Fibroblast of skin of abdomen (primary cell): ENCODE measurements at places on chromosomes 5 and 9.

DNA sequence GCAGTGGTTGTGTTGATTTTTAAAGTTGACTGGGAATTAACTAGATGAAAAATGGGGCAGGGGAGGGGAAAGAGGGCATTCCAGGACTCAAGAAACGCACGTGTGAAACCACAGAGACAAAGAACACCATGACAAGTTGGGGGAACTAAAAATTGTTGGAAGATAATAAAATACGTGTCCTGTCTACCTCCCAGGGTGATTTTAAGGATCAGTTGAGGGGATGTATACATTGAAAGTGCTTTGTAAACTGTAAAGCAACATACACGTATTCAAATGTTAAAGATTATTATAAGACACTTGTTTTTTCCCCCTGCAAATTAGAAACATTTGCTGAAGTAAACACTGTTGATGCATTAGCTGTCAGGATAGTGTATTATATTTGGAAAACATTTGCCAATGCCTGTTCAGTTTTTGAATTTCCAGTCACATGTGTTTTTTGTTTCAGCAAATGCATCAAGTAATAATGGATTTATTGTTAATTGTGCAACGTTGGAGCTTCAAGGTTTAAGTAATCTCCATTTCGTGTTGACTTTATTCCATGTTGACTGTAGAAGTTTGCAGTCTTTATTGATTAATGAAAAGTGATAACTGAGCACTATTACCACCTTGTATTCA, 412.7 kb downstream of the ACTL7B start:
- peak; percentile 74 for DNase-seq

- peak; percentile 77 for DNase-seq
Measured at GRCh38 chr9:34139477-34140146, 13.1 kb upstream of the DCAF12 start.

GRCh38 chr9:72807765-72808445, 144.9 kb downstream of the ALDH1A1 start:
- DNase-seq = no peak

DNA sequence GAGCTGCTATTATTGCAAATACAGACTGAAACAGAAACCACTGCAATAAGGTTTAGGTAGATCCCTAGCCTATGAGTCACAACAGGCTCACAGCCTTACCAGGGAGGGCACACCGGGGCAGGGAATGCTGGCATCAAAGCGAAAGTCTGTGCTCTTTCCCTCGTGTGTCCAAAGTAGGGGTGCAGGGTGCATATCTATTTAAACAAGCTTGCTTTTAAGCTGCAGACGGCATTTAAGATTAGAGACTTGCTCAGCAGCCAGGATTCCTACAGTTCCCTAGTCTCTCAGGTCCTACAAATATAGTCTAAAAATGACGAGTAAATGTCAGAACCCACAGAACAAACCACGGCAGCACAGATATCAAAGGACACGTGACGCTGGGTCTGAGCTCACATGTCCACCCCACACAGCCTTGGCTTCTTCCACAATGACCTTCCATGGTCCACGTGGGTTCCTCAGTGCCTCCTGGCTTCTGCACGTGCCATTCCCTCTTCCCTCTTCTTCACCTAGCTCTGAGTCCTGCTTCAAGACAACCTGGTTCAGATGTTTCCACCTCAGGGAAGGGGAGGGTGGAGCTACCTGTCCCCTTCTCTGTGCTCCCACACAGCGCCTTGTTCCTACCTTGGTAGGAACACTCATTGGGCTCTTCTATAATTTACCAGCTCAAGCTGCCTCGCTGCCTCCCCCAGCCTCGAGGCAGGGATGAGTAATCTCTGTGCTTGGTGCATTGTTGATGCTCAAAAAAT, 193.2 kb downstream of the MAPKAP1 start:
- peak; percentile 57 for DNase-seq

GRCh38 chr9:126482361-126483044, 131.2 kb upstream of the LMX1B start:
- DNase-seq = peak; percentile 65

- DNase-seq = no peak
Measured at GRCh38 chr5:136699651-136700050, 334.3 kb upstream of the TRPC7 start.

DNA sequence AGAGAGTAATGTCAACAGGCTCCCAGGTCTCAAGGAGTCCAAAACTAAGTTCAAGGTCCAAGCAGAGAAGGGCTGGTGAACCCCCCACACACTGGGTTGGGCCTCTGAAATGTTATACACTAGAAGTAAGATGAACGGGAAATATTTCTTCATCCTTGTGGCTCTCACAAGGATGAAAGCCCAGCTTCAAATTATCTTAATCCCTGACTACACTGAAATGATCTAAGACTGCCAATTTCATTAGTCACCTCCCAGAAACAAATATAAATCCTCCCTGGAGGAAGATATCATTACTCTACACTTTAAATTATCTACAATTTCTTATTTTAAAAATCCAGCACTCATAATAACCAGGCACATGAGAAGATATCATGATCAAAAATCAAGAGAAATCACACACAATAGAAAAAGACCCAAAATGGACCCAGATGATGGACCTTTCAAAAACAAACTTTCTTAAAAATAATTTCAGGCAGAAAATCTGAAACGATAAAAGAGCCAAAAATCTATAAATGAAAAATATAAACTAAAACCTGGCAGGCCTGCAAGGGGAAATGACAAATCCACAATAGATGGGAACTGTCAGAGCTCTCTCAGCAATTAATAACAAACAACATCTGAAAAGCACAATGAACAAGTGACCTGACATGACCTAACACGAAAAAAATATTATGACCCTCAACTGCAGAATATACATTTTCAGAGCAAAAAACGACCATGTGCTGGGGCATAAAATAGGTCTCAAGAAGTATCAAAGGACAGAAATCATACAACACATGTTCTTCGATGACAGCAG, 117.4 kb downstream of the GPR21 start:
- DNase-seq = peak; percentile 22

DNA sequence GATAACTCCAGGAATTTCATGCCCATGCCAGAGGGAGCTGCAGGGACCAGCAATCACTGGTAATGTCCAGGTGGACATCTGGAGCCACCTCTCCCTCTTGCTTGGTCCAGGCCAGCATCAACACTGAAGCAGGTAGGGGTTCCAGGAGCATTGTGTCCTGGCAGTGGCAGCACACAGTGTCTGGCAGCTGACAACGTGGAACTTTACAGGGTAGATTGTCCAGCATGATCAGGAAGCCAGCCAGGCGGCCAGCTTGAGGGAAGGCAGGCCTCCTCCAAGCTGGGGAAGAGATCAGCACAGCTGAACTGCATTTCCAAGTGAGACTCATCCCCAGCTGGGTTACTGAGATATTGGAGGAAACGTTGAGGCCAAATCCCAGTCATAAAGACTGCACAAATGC, 82.6 kb upstream of the RASGRF2 start:
- no peak for DNase-seq

GRCh38 chr9:2697492-2697891, 19.8 kb upstream of the KCNV2 start:
- DNase-seq = no peak

DNA sequence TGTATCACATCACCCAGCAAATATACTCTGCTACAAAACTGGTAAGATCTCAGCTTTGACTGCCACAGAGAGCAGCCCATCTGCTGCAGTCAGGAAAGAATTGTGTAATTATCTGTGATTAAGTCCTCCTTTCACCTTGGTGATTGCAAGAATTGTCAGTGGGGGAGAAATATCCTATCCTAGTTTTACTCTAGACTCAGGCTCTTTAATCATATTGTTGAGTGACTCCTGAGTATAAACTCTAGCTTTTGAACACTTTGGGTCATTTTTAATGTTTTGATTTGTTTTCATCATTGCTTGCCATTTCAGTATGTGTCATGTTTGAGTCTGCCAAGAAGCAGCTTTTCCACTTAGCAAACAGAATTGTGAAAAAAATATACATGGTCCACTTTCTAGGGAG, 32.1 kb downstream of the VCAN start:
- DNase-seq = peak; percentile 38

DNA sequence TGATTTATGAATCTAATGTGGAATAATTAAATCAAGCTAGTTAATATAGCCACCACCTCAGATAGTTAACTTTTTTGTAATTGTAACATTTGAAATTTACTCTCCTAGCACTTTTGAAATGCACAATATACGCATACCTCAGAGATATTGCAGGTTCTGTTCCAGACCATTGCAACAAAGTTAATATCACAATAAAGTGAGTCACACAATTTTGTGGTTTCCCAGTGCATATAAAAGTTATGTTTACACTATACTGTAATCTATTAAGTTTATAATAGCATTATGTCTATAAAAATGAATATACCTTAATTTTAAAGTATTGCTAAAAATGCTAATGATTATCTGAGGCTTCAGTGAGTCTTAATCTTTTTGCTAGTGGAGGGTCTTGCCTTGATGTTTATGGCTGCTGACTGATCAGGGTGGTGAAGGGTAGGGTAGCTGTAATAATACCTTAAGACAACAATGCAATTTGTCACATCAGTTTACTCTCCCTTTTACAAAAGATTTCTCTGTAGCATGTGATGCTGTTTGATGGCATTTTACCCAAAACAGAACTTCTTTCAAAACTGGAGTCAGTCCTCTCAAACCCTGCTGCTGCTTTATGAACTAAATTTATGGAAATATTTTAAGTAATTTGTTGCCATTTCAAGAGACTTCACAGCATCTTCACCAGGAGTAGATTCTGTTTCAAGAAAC, 235.1 kb upstream of the ADAMTSL1 start:
- DNase-seq = peak; percentile 60

- DNase-seq = no peak
Measured at GRCh38 chr5:89988998-89989655, 420.4 kb downstream of the CETN3 start.

DNA sequence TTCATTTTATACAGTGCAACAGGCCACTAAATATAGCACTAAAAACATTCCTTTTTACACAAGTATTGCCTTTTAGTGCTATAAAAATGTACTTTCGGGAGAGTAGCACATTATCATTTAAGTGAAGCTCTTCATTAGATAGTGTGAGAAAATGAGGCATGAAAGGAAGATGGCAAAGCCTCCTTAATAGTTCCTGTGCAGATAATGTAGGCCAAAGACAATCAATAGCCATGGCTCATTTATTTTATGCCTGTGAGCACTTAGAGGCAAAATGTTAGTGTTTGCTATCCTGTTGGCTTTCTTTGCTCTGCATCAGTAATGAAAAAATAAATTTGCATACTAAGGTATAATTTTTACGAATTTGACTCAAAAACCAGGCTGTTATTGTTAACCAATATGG, 929.5 kb upstream of the C9orf72 start:
- DNase-seq = no peak

DNA sequence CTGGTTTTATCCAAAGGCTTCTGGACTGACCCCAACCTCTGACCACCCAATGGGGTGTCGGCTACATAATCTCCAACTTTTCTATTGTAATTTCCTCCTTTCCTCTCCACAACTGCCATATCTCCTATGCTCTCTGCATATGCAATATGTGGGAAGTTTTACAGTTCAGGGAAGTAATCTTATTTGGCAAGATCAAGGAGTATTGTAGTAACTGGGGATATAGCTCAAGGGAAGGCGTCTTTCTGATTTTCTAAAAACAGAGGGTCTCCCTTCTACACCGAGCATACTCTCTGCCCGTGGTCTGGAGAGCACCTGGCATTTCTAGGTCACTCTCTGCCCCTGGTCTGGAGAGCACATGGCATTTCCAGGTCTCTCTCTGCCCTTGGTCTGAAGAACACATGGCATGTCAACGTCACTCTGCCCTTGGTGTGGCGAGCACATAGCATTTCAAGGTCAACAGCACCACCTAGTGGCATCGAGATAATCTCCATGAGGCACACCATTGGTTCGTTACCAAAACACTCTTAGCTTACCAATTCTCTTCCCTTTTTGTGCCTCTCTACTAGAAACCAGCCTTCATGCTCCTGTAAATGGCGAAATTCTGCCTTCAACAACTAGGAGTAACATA, 616.4 kb upstream of the NUDT12 start:
- DNase-seq = peak; percentile 41

- DNase-seq = peak; percentile 5
Measured at GRCh38 chr5:93022796-93023447, 558.1 kb downstream of the NR2F1-AS1 start.

- DNase-seq = peak; percentile 13
Measured at GRCh38 chr5:138241688-138242571, 28.8 kb upstream of the CDC23 start.

GRCh38 chr9:3125602-3126405, 281.9 kb upstream of the PUM3 start:
- no peak for DNase-seq

GRCh38 chr9:93116072-93116961, 17.7 kb downstream of the NINJ1 start:
- DNase-seq = no peak

DNA sequence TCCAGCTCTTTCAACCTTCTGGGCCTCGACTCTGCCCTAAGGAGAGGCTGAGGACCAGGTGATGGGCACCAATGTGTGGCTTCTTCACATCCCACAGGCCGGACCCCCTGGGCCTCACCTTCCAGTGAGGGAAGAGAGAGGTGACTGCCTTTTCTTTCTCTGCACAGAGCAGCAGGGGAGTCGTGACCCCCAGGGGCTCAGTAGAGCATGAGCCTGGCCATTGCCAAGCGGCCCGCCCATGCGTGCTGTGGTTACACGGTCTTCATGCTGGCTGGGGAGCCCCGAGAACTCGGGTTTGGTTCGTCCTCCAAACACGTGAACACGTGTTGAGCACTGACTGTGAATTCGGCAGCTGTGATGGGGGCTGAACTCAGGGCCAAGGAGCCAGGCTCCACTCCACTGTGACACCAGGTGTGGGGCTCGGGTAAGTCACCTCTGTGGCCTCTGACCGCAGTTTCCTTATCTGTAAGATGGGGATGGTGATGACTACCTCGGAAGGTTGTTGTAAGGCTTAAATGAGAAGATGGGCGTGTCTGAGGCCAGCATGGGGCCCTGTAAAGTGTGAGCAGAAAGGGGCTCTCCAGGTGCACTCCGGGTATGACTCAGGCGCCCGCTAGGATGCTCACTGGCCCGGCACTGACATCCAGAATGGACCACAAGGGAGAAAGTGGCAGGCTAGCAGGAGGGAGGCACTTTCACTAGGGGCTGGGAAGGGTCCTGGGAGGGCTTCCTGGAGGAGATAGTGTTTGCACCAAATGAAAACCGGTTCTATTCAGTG, 13.4 kb upstream of the GRHPR start:
- DNase-seq = no peak

GRCh38 chr9:8904771-8905515, 1105.4 kb upstream of the DMAC1 start:
- DNase-seq = no peak

DNA sequence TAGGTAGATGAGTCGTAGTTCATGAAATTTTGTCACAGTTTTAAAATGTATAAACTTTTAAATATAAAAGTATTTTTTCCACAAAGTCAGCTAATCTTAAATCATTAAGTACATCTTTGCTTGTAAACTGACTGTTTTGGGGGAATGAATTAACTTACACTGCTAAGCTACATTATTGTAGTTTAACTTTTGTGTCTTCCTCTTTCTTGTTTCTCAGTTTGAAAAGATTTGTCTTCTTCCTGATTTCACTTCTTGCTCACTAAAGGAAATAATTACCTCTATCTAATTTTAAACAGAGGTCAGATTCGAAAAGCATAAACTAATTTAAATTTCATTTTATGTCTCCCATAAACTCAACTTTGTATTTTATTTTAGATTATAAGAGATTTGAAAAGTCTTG, 5.7 kb downstream of the NIPSNAP3B start:
- no peak for DNase-seq

- no peak for DNase-seq
Measured at GRCh38 chr5:132289097-132289496, 5.1 kb upstream of the SLC22A4 start.
